ENCODE measurements at places on chromosomes 16 and 17. TPM values are rescaled to one million over a fixed set of nuclear protein-coding genes. Genes with fewer than 3 reads are reported as not detected.

DNA sequence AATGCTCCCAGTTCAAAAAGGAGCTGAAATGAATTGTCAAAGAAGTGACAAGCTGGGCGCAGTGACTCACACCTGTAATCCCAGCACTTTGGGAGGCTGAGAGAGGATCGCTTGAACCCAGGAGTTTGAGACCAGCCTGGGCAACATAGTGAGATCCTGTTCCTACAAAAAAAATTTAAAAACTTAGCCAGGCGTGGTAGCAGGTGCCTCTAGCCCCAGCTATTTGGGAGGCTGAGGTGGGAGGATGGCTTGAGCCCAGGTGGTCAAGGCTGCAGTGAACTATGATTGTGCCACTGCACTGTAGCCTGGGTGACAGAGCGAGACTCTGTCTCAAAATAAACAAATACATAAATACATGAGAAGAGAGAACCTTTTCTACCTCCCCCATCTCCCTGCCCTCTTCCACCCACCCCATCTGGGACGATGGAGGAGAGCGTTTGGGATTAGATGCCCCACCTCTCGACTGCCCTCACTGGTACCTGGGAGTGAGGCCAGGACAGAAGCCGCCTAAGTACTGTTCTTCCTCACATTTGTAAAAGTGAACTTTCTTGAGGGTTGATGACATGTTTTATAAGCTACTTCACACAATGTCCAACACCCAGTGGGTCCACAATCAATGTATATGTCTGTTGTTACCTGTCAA, 2.4 kb downstream of the IL4R start:
- H3K36me3 ChIP-seq: no peaks in the 10 kb centered on the region
- no peak overlapping the region for H3K4me3 ChIP-seq
- no peak overlapping the region for H3K27ac ChIP-seq
- no peaks in the 10 kb centered on the region for H3K4me1 ChIP-seq
- DNase-seq: peak; percentile 36

DNA sequence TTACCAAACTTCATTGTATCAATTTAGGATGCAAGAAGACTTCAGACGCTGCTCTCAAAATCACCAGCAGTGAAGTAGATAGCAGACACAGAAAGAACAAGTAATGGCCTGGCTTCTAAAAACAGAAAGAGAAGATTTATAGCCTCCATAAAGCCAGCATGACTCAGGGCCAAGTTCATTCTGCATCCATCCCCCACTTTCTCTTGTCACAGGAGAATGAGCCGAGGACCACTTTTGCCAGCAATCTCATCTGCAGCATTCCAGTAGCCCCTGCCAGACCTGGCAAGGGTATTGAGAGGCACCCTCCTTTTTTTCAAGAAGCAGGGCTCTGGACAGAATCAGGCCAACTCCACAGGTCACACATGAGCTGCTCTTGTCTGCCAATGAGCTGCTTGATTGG, 355.4 kb upstream of the SOX9 start:
- H3K27ac ChIP-seq: no peak overlapping the region
- no peak for DNase-seq
- H3K4me3 ChIP-seq: no peak overlapping the region
- no peaks in the 10 kb centered on the region for H3K4me1 ChIP-seq
- H3K27me3 ChIP-seq: no peaks in the 10 kb centered on the region
- H3K36me3 ChIP-seq: no peaks in the 10 kb centered on the region

GRCh38 chr16:56470232-56470631, 18.9 kb downstream of the OGFOD1 start:
- H3K27ac ChIP-seq: no peak overlapping the region
- peaks cover 88% of the 10 kb centered on the region for H3K36me3 ChIP-seq
- no peak for DNase-seq
- no peaks in the 10 kb centered on the region for H3K27me3 ChIP-seq
- no peak overlapping the region for H3K4me3 ChIP-seq

- peak within 1 kb of the TSS; percentile 37 for H3K4me3 ChIP-seq
- H3K27me3 ChIP-seq: no peaks in the 10 kb centered on the region
- H3K36me3 ChIP-seq: no peaks in the 10 kb centered on the region
- peak; percentile 96 for DNase-seq
- no peak within 1 kb of the TSS for H3K27ac ChIP-seq
- H3K4me1 ChIP-seq: no peaks in the 10 kb centered on the region
Measured at GRCh38 chr16:66961065-66961744, at the start of gene CES3. Gene CES3 (plus strand): TSS chr16:66961266. CDS start chr16:66961308, 42 bp downstream.

GRCh38 chr17:32814836-32815235, 62.1 kb downstream of the MYO1D start:
- no peaks in the 10 kb centered on the region for H3K27me3 ChIP-seq
- peaks cover 2% of the 10 kb centered on the region for H3K4me1 ChIP-seq
- no peak overlapping the region for H3K27ac ChIP-seq
- DNase-seq: no peak
- no peak overlapping the region for H3K4me3 ChIP-seq

DNA sequence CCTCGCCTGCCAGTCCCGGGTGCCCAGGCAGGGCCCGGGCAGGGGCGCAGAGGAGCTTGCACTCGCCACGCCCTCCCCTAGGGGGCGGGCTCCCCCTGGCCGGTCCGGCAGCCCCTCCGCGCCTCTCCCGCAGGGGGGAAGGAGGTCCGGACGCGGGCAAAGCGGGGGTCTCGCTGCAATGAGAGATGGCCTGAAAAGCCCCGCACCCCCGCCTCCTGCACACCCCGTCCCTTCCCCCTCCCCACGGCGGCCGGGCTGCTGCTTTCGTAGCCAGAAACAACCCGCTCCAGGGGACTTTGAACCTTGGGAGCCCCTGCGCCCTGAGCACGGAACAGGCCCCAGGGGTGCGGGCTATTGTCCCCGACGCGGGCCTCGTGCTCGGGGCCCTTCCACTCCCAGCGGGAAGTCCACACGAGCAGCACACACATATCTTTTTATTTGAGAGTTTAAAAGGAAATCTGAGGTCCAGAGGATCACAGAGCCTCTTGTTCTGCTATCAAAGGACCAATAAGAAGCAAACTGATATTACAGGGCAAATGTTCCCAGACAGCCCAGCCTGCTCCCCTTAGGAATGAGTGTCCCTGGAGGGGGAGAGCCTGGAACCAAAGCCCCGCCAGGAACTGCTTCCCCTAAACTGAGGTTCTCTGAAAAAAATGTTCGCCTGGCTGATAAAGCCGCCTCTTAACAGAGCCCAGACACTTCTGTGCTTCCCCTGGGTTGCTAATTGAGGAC, 5.8 kb upstream of the CBX4 start:
- H3K27ac ChIP-seq: no peak overlapping the region
- H3K4me3 ChIP-seq: no peak overlapping the region
- H3K4me1 ChIP-seq: no peaks in the 10 kb centered on the region

DNA sequence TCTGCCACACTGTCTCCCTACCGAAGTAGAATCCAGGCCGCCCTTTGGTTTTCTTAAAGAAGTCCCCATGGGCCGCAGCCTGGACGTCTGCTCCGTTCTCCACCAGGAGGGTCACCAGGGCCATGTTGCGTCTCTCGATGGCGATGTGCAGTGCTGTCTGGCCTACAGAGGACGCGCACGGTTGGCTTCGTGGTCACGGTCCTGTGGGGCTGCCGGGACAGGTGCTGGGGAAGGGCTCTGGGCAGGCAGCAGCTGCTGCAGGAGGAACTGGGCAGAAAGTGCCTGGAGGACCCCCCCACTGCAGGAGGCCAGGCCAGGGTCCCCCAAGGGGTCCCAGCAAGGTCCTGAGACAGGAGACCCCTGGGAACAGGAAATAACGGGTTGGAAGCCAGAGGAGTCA, 19.0 kb downstream of the TRPV1 start:
- peak; percentile 45 for DNase-seq
- H3K4me3 ChIP-seq: no peak overlapping the region
- no peaks in the 10 kb centered on the region for H3K4me1 ChIP-seq
- H3K27ac ChIP-seq: no peak overlapping the region

DNA sequence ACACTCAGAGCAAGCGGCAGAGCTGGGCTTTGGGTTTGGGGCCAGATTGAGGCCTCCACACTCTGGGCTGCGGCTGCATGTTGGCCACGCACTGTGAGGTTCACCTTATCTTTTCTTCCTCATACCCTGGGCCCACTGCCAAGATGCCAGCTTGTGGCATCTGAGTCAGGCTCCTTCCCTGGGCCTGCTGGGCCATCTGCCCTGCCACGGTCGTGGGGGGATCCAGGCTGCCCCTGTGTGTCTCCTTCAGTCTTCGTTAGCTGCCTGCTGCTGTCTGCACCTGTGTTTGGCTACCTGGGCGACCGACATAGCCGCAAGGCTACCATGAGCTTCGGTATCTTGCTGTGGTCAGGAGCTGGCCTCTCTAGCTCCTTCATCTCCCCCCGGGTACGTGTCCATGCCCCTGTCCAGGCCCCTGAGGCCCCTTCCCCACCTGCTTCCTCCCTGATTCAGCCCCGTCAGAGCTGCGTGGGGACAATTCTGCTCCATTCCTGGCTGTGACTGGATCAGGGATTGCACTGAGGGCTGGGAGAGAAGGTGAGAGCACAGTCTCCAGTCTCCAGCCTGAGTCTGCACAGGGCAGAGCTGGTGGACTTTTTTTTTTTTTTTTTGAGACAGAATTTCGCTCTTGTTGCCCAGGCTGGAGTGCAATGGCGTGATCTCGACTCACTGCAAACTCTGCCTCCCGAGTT, 11.2 kb downstream of the SPNS3 start:
- no peaks in the 10 kb centered on the region for H3K27me3 ChIP-seq
- H3K4me3 ChIP-seq: no peak overlapping the region
- no peaks in the 10 kb centered on the region for H3K36me3 ChIP-seq
- H3K4me1 ChIP-seq: no peaks in the 10 kb centered on the region
- no peak for DNase-seq

- H3K4me3 ChIP-seq: no peak overlapping the region
- DNase-seq: no peak
- H3K27me3 ChIP-seq: no peaks in the 10 kb centered on the region
- no peaks in the 10 kb centered on the region for H3K36me3 ChIP-seq
- H3K27ac ChIP-seq: no peak overlapping the region
Measured at GRCh38 chr16:46980926-46981325, 7.5 kb upstream of the DNAJA2 start.

GRCh38 chr16:20114356-20114755, 40.7 kb upstream of the GPR139 start:
- no peaks in the 10 kb centered on the region for H3K4me1 ChIP-seq
- no peaks in the 10 kb centered on the region for H3K36me3 ChIP-seq
- H3K27me3 ChIP-seq: no peaks in the 10 kb centered on the region
- no peak overlapping the region for H3K4me3 ChIP-seq

DNA sequence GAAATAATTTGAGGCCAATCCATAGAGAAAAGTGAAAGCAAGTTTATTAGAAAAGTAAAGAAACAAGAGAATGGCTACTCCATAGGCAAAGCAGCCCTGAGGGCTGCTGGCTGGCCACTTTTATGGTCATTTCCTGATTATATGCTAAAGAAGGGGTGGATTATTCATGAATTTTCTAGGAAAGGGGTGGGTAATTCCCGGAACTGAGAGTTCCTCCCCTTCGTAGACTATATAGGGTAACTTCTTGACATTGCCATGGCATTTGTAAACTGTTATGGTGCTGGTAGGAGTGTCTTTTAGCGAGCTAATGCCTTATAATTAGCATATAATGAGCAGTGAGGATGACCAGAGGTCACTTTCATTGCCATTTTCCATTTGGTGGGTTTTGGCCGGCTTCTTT, 4.4 kb downstream of the DHRS7B start:
- H3K27ac ChIP-seq: no peak overlapping the region
- H3K4me1 ChIP-seq: no peaks in the 10 kb centered on the region
- H3K4me3 ChIP-seq: peak overlapping the region; percentile 59

DNA sequence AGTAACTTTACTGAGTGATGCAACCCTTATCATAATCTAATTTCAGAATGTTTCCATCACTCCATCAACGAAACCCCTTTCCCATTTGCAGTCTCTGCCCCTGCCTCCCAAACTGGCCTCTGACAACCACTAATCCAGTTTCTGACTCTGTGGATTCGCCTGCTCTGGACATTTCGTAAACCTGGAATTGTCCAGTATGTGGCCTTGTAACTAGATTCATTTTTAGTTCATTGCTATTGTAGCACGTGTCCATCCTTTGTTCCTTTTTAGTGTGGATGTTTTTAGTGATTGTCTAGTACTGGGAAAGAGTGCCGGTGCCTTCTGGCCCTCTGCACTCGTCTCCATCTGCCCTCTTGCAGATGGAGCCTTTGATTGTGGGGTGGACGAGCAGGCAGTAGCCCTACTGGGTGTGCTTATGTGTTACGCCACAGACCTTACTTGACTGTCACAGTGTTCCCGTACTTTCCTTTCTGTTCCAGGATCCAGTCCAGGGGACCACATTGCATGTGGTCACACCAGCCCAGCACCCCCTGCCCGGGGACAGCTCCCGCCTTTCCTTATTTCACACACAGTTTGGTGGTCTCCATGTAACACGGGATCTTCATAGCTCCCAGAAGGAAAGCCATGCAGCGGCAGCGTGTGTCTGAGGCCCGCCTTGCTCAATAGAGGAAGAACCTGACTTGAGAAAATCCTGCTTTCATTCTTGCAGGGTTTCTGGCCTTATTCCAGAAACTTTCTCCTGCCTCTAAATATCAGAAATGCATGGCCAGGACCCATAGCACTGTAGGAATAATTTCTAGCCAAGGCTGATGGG, 8.8 kb downstream of the KIAA0513 start:
- no peaks in the 10 kb centered on the region for H3K36me3 ChIP-seq
- DNase-seq: no peak
- no peak overlapping the region for H3K27ac ChIP-seq
- no peaks in the 10 kb centered on the region for H3K27me3 ChIP-seq
- no peaks in the 10 kb centered on the region for H3K4me1 ChIP-seq

- H3K4me1 ChIP-seq: no peaks in the 10 kb centered on the region
- H3K27ac ChIP-seq: no peak overlapping the region
- DNase-seq: no peak
Measured at GRCh38 chr16:57680842-57681375, 12.8 kb downstream of the ADGRG3 start.

GRCh38 chr17:27755706-27756466, 44.4 kb downstream of the NOS2 start:
- no peaks in the 10 kb centered on the region for H3K36me3 ChIP-seq
- H3K27ac ChIP-seq: no peak overlapping the region
- no peak for DNase-seq
- no peak overlapping the region for H3K4me3 ChIP-seq
- no peaks in the 10 kb centered on the region for H3K4me1 ChIP-seq
- H3K27me3 ChIP-seq: no peaks in the 10 kb centered on the region

- no peak for DNase-seq
- no peak overlapping the region for H3K4me3 ChIP-seq
- H3K36me3 ChIP-seq: no peaks in the 10 kb centered on the region
- peaks cover 2% of the 10 kb centered on the region for H3K4me1 ChIP-seq
- H3K27ac ChIP-seq: no peak overlapping the region
Measured at GRCh38 chr17:60086818-60087591, 8.3 kb upstream of the HEATR6 start.

GRCh38 chr17:78026381-78026780, 67.9 kb downstream of the TNRC6C start:
- H3K36me3 ChIP-seq: peaks cover 10% of the 10 kb centered on the region
- DNase-seq: no peak
- H3K27me3 ChIP-seq: no peaks in the 10 kb centered on the region
- H3K27ac ChIP-seq: no peak overlapping the region
- no peak overlapping the region for H3K4me3 ChIP-seq

- H3K27ac ChIP-seq: no peak overlapping the region
- no peak for DNase-seq
- peaks cover 74% of the 10 kb centered on the region for H3K36me3 ChIP-seq
- no peaks in the 10 kb centered on the region for H3K27me3 ChIP-seq
Measured at GRCh38 chr17:18888766-18889290, 30.9 kb downstream of the PRPSAP2 start.

Gene CD19
- total RNA-seq: 0.35 TPM

Gene BIRC5
- total RNA-seq: 89.6 TPM

Gene C17orf100
- 2.7 TPM for total RNA-seq

Gene ABCA6
- not detected for total RNA-seq

Gene KRTAP4-4
- total RNA-seq: not detected
